ENCODE measurements at places on chromosomes 3 and 15.
A peak's percentile ranks its signal among the peaks of the same experiment; 100 is the strongest.

- no peak for DNase-seq
Observed at GRCh38 chr3:167032267-167032876, 347.7 kb downstream of the ZBBX start.

DNA sequence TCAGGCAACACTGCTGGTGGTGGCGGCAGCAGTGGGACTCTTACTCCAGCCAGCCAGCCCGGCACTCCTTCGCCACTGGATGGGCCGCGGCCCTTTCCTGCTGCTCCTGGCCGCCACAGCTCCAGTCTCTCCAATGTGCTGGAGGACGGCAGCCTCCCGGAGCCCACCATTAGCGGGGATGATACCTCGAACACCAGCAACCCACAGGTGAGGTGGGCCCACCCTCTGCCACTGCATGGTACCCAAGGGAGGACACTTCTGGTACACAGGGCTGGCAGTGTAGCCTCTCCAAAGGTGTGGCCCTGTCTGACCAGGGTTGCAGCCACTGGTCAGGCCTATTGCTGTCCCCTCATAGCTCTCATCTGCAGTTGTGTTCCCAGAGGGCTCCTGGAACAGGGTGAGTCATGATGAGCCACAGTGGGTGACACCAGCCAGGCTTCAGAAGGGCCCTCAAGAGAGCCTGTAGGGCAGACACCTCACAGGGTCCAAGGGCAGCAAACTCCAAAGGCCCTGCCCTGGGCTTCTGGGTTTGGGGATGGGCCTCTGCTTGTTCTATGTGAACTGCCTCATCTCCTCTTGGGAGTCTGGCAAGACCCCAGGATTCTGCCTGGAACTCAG, 20.8 kb downstream of the NBEAL2 start:
- DNase-seq, result no peak

DNA sequence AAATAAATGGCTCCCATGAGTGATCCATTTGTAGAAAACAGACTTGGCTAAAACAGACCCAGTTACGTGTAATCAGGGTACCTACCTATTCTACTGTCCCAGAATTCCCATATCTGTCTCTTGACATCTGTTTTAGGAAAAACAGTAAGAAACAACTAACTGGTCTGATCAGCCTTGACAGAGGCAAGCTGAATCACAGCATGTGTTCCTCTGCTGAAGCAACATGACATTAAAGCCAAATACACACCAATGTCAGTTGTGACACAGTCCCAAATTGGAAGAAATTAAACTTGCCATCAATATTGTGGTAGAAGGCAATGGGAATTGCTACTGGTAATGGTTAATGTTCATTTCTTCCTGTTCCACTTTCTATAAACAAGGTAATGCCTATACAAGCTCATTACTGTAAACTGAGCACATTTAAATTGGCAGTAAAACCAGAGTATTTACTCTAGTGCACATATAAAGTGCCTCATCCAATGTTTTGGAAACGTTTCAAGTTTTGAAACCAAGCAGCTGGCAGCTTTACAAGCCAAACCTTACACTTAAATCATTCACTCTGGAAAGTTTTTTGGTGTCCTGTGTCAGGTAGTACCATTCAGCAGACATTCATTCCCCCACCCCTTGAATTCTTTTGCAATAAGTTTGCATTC, 27.0 kb downstream of the ALDH1A2 start:
- no peak for DNase-seq

GRCh38 chr15:26804063-26804804, 31.4 kb upstream of the GABRB3 start:
- no peak for DNase-seq

DNA sequence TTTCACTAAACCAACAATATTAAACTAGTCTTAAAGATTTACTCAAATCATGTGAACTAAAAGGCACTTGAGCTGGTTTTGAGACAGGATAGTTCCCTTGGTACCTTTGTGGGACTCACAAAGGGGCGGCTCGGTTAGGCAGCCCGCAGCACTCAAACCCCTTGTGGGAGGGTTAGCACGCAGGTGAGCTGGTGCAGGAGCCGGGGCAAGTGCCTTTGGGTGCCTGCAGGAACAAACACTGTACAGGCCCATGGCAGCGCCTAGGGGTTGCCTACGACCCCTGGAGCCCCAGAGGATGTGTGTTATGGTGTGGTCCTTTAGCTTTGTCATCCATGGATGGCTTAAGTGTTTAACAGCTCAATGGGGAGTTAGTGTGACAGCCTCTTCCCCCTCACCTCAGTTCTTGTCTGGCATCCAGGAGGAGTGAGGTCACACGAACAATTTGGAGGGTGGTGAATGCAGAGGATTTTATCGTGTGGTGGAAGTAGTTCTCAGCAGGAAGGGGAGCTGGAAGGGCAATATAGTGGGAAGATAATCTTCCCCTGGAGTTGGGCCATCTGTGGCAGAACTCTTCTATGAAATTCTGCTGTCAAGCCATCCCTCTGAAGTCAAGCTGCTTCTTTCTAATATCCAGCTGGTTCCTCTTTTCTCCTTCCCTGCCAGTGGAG, 470.9 kb downstream of the RBMS3 start:
- DNase-seq, result no peak

DNA sequence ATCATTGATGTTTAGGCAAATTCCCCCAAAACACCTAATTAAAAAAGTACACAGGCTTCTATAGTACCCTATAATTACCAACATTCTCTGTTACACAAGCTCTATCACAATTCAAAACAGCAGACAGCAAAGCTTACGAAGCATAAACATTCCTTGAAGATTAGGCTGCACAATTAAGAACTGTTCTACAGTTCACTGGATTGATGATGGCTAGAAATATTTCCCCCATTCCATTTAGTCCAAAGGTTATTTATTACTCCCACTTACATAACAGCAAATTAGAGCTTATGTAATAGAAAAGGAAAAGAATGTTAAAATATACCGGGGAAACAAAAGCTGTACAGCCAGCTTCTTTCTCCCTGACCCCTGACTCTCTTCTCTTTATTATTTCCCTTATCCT, 49.3 kb downstream of the UACA start:
- DNase-seq, result no peak

- DNase-seq, result no peak
Observed at GRCh38 chr15:70720228-70721016, 42.9 kb downstream of the UACA start.

GRCh38 chr3:47634996-47635395, 56.3 kb upstream of the CSPG5 start:
- DNase-seq, result no peak

GRCh38 chr15:101233651-101234280, 18.1 kb downstream of the CHSY1 start:
- no peak for DNase-seq

- no peak for DNase-seq
Observed at GRCh38 chr3:72270730-72271129, 485.8 kb upstream of the PROK2 start.

GRCh38 chr3:11001658-11002021, 9.1 kb downstream of the SLC6A1 start:
- DNase-seq, result no peak

GRCh38 chr3:66483006-66483405, 17.8 kb downstream of the LRIG1 start:
- DNase-seq, result no peak

GRCh38 chr3:24460974-24461373, 33.7 kb downstream of the THRB start:
- DNase-seq, result no peak

- DNase-seq, result no peak
Observed at GRCh38 chr15:74062671-74063070, 19.7 kb downstream of the GOLGA6A start.

- DNase-seq, result no peak
Observed at GRCh38 chr15:38587214-38587613, 22.6 kb upstream of the RASGRP1 start.

- no peak for DNase-seq
Observed at GRCh38 chr3:189395825-189396224, 224.1 kb downstream of the TPRG1 start.

DNA sequence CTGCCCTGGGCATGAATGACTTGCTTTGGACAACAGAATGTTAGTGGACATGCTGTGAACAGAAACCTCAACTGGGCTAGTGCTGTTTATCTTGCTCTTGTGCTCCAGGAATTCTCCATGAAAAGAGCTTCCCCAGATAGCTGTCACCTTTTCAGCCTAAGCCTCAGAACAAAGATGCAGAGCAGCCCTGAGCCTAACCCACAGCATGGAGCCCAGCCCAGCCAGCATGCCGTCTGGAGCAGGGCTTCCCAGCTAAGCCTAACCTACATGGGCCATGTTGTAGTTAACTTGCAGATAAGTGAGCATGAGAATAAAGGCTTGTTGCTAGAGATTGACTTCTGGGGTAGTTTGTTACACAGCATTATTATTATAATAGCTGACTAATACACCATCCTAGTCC, 48.9 kb downstream of the SCN5A start:
- no peak for DNase-seq

DNA sequence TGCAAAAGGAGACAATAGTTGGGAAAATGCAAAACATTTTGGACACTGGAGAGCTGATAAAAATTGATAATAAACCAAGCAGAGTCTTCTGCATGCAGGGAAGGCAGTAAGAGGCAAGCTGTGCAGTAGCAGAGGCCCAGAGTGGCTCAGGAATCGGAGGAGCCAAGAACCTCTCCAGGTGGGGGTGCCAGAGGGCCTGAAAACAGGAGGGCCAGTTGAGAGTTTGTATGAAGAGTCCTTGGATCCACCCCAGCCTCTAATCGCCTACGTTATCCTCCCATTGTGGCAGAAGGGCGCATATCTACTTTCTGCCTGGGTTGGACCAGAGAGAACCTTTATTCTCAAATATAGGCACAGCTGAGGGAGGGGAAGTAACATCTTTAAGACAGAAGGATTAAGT, 48.9 kb upstream of the RBP1 start:
- no peak for DNase-seq

- no peak for DNase-seq
Observed at GRCh38 chr3:46929324-46929723, 47.2 kb downstream of the CCDC12 start.

DNA sequence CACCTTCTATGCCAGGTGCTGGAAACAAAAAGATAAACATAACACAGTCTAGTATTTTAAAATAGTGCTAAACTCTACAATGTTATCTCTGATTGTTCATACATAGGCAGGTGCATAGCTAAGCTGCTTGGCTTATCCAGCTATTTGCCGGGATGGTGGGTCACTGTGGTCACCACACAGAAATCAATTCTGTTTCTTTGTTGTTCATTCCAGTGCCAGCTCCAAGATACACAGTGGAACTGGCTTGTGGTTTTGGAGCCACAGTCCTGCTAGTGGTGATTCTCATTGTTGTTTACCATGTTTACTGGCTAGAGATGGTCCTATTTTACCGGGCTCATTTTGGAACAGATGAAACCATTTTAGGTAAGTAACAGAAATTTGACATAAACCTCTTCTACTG, 130.2 kb downstream of the IL1RAP start:
- DNase-seq, result no peak

DNA sequence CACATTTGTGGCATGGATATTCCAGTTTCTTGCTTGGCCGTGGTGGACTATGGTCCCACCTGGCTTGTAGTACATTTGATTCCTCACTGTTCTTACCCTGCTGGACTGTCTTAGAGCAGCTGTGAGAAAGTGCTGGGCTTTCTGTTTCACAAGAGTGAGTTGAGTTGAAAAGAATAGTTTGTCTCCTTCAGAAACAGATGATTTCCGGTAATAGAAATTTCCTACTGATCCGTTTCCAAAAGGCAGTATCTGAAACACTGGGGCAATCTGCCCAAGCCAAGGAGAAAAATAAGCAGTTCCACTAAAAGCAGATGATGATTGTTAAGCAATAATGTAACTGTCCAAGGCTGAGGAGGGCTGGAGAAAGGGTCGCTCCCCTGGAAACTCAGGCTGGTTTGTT, 96.0 kb downstream of the SUCLG2 start:
- no peak for DNase-seq

DNA sequence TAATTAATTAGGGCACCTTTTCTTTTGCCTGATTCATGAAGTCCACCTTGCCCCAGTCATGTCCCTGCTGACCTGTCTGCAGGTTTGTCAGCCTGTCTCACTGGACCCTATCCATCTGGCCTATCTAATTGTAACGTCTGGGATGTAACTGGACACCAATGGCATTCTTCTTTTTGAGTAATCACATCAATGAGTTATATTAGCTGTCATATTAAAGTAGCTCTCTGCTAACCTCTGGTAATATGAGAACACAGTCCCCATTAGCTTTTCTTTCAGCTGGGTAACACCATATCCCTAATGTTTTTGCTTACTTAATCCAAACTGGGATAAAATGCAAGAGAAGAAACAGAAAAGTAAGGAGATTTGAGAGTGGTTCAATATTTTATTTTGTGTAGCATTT, 166.2 kb upstream of the VEPH1 start:
- DNase-seq, result no peak

DNA sequence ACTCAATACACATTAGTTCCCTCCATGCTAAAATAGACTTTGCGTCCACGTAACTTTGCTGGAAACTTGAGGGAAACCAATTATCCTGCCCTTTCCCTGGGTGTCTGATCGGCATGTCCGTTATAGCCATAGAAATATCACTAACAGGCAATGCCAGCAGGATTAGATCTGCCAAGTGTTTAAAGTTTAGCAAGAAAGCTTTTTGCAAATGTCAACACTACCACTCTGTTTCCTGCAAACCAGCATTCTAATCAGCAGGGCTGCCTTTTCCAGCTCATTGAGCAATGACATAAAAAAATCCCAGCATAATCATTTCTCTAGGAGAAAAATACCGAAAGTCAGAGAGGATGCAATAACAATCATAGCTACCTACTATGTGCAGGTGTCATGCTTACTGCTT, 60.9 kb downstream of the NOX5 start:
- no peak for DNase-seq

- peak; percentile 94 for DNase-seq
Observed at GRCh38 chr3:3126477-3127431, at the start of gene TRNT1. TRNT1 (plus strand) TSS chr3:3126940; CDS start chr3:3129041, 2,101 bp downstream.

DNA sequence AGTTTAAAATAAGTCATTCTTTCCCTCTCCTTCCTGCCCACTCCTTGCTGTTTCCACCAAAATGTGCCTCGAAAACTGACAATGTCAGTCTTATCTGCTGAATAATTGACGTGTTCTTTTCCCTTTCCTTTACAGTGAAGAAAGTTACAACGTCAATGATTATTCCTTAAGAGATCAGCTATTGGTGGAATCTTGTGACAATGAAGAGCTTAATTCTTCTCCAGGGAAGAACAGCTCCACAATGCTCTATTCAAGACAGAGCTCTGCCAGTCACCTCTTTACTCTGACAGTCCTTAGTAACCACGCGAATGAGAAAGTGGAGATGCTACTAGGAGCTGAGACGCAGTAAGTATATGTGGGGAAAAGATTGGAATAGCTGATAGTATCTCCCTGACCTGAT, 84.1 kb downstream of the DHX36 start:
- DNase-seq, result no peak

- no peak for DNase-seq
Observed at GRCh38 chr3:119305286-119305685, 11.1 kb downstream of the ARHGAP31 start.

GRCh38 chr3:166864473-166865467, 515.3 kb downstream of the ZBBX start:
- no peak for DNase-seq

- no peak for DNase-seq
Observed at GRCh38 chr3:172528677-172529076, 5.4 kb upstream of the TNFSF10 start.

Measured in stimulated activated CD8-positive, alpha-beta memory T cell treated with anti-CD3 and anti-CD28 coated beads, Interleukin-15, amount 100 ng/mL, for 48 hours (primary cell).